CD4-positive, alpha-beta T cell treated with Interleukin-6 at 100 ng/mL for 8 hours (primary cell): ENCODE measurements at places on chromosomes 2 and 18.

GRCh38 chr18:46478796-46479195 lies 178.2 kb downstream of the LOXHD1 start:
- no peak for DNase-seq

GRCh38 chr2:48530033-48530811 lies at the start of gene STON1:
STON1 (plus strand) TSS chr2:48530154; CDS start chr2:48580634, 50,480 bp downstream.
- DNase-seq = peak; percentile 58

DNA sequence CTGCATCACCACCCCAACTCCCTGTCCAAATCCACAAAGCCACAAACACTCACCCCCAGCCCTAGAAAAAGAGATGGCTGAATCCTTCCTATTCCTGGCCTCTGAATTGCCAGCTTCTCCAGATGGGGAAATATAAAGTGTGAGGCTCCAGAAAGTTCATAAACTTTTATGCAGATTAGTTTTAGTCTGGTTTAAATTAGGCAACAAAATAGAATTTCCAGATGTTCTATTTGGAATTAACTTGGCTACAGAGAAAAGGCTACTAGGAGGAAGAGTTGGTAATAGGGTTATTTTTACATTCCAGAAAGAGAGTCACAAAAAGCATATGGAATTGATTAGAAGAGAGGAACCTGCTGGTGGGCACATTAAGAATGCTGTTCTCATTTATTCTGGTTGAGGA lies 56.0 kb downstream of the EN1 start:
- DNase-seq = no peak

DNA sequence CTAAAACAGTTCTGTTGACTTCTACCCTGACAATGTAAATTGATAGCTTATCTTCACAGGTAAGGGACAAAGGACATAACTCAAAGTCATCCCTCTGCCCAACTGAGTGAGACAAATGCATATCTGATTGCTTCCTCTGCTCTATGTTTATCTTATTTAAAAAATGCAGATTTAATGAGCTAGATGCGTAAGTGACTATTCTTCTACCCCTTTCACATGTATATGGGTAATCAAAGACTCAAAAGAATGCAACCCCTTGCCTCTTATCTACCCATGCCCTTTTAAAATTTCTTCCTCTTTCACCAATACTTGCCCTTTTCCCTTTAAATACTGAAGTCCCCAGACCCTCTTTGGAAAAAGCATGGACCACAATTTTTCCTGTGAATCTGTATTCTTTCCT lies 253.4 kb downstream of the WDPCP start:
- DNase-seq = no peak

DNA sequence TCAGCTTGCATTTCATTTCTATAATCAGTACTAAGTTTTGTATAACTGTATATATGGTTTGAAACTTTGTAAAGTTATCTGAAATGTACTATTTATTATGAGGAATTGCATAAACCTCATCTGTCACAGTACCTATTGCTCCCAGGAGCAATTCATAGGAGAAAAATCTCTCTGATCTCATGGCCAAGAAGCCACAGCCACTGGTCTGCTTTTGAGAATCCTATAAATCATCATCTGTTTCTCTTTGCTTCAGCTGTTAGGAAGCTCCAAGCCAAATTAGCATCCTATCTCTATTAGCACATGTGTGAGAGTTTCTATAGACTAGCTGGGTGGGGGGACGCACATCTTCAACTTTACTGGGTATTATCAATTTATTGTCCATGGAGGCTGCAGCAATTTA lies 210.3 kb downstream of the CYP26B1 start:
- DNase-seq = no peak

DNA sequence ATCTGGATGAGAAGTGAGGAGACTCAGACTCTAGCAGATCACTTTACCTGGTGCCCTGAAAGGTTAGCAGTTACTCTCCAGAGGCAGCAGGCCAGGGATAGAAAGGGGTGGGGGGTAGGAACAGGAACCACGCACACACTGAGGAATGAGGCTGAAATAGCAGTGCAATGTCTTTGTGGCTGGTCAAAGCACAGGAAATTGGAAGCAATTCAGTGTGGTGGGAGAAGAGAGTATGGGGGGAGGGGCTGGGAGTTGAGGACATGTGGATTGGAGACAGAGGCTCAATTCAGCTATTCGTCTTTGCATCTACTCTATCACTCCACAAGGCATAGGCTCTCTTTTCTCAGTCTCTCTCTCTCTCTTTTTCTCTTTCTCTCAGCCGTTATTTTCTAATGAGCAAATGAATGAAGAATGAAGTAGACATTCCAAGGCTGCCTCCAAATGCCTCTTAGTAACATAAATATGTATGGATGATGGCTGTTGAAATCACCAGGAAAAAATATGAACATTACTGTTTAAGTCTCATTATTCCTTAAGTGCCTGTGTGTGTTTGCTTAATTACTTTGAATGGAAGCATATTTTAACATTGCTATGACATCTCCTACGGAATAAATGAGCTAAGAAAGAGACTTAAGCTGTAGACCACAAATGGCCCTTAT lies 979.4 kb downstream of the TSN start:
- DNase-seq = no peak

DNA sequence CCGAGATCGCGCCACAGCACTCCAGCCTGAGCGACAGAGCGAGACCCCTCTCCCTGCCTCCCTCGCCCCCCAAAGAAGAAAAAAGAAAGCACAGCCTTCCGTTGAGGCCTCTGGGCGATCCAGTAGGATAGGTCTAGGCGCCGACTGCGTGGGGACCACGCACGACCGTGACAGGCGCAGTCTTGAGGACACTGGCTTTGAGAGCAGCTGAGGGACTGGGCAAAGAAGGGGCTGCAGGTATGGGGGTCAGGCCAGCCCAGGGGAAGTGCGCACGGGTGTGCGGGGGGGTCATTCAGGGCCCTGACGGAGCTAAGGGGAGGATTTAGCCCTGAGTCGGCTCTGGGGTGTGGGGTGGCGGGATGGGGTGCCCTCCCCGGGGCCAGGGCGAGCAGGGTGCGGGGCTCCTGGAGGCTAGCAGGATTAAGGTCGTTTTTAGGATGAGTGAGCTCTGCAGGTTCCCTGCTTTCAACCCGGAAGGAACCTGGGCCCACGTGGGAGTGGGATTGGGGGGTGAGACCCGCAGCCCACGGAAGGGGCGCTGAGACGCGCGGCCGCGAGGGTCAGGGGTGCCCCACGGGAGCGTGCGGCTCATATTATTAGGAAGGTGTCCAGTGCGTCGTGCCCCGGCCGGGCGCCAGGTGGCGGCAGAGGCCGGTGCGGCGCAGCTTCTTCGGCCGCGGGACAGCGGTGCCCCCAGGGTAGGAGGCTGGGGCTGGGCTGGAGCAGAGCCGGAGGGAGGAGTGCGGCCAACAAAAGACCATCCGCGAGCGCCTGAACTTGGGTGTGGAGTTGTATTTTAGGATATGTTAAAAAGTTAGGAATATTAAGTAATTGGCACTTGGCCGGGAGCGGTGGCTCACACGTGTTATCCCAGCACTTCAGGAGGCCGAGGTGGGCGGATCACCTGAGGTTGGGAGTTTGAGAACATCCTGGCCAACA lies 20.5 kb upstream of the ZNF236 start:
- peak; percentile 27 for DNase-seq

GRCh38 chr2:52934323-52934898 lies 833.2 kb upstream of the CHAC2 start:
- DNase-seq = no peak

GRCh38 chr2:222058819-222059445 lies 239.9 kb downstream of the PAX3 start:
- no peak for DNase-seq

DNA sequence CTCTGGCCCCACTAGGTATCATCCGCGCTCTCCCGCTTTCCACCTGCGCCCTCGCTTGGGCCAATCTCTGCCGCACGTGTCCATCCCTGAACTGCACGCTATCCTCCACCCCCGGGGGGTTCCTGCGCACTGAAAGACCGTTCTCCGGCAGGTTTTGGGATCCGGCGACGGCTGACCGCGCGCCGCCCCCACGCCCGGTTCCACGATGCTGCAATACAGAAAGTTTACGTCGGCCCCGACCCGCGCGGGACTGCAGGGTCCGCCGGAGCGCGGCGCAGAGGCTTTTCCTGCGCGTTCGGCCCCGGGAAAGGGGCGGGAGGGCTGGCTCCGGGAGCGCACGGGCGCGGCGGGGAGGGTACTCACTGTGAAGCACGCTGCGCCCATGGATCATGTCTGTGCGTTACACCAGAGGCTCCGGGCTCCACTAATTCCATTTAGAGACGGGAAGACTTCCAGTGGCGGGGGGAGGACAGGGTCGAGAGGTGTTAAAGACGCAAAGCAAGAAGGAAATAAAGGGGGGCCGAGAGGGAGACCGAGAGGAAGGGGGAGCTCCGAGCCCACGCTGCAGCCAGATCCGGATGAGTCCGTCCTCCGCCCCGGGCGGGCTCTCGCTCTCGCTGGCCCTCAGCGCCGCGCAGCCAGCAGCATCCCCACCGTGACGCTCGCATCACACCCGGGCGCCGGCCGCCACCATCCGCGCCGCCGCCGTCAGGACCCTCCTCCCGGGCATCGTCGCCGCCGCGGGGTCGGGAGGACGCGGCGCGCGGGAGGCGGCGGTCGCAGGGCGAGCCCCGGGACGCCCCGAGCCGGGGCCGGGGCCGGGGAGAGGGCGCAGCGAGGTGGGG lies 664 bp downstream of the NETO1 start:
- no peak for DNase-seq

- peak; percentile 44 for DNase-seq
These were observed 249.9 kb downstream of the PLCL1 start for GRCh38 chr2:198054299-198054698.

- DNase-seq = no peak
These were observed 140.9 kb upstream of the TANK start for GRCh38 chr2:161019311-161019710.

DNA sequence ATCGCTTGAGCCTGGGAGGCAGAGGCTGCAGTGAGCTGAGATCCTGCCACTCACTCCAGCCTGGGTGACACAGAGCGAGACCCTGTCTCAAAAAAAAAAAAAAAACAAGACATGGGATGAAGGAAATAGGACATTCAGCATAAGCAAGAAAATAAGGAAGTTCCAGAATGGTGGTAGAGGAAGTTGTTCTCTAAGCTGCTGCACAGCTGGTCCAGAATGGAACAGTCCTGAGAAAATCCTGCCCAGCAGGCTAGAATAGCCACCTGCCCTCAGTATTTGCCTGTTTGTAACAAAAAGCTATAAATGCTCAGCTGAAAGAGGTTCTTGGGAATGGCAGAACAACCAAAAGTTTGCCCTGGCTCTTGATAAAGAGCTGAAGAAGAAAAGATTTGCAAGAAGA lies 11.1 kb upstream of the MAPRE3 start:
- DNase-seq = no peak

GRCh38 chr18:43108882-43109281 lies 6.6 kb downstream of the RIT2 start:
- no peak for DNase-seq

- no peak for DNase-seq
These were observed 216.7 kb downstream of the SETBP1 start for GRCh38 chr18:44897411-44897810.

GRCh38 chr2:127143841-127144782 lies 37.2 kb upstream of the BIN1 start:
- DNase-seq = no peak

DNA sequence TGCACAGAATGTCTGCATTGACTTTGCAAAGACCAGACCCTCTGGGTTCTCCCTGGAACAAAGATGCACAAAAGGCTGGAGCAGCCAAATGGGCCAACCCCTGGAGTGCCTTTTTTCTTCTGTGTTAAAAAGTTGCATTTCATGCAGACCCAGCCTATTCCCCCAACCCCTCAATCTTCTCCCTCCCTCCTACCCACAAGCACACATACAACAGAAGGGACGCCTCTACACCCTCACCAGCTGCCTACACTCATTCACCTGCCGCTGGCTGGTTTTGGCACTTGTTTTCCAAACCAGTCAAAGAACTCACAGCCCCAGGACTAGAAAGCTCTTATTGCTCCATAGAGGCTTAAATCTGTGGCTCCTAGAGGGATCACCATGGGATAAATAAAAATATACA lies 16.6 kb downstream of the MARCHF4 start:
- no peak for DNase-seq

DNA sequence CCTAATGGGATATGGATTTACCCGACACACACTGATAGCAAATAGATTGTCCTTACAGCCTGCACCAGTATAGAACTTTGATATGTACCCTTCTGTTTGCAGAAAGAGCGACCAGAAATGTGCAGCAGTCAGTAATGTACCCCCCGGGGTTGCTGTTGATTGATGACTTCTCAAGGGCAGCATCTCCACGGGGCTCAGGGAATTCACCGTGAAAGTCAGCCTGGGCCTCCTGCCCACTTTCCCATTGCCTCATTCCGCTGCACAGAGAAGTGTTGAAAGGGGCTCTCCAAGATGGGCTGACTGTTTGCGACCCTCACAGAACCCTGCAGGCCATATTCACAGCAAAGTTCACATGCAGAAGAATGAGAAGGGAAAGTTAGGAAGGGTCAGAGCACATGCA lies 241.3 kb downstream of the PRKCE start:
- DNase-seq = no peak

GRCh38 chr2:213545964-213546475 lies 261.8 kb downstream of the SPAG16 start:
- DNase-seq = no peak

- DNase-seq = no peak
These were observed 74.7 kb downstream of the PRKCE start for GRCh38 chr2:45726188-45726587.

GRCh38 chr2:158414538-158414937 lies 42.0 kb downstream of the CCDC148 start:
- no peak for DNase-seq

DNA sequence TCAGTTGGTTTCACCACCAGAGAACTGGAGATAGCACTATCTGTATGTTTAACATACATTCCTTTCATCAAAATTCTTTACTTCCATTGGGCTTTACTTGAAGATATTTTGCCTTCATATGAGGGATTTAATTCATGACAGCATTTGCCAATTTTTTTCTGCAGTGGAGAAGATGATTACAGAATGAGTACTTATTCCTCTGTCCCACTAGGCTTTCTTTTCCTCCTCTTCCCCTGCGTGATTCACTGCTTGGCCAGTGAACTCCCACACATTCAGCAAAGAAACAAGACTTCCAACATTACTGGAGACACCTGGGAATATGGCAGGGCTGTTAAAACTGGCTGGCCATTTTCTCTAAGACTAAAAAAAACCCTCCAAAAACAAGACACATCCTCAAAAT lies 425.8 kb upstream of the KCNH7 start:
- DNase-seq = no peak

DNA sequence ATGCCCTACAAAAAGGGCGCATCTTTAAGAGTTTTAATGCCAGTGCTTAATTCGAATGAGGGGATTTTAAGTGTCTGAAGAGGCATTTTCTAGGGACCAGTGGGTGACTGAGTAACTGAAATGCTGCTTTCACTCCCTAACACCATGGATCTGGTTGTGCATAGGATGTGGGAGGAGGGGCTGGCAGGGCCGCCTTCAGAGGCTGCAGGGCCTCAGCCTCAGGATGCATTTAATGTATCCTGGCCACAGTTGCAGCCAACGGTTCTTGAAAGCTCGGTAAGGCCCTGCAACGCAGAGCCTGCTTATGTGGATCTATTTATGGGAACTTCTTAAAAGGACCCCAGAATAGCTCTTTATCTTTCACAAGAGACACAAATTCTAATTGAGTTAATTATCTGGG lies 25.8 kb upstream of the IL18RAP start:
- no peak for DNase-seq
